ENCODE measurements at places on chromosomes 7 and 10.

DNA sequence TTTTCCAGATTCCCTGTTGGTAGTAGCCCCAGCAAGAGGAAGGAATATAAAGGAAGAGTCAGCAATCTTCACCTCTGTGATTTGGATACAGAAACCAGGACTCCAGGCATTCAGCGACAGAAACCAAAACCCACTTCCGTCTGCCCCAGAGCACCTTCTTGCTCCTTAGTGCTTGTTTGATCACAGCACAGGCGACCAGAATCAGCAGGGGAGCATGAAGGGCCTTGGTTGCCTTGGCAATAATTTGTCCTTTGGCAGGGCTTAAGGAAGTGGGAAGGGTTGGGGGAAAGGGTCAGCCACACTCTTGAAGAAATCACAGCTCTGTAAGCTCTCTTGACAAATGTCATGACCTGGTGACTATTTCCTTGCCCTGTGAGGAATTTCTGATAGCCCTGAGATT lies 379.6 kb downstream of the OTUD1 start:
- no peak for DNase-seq

- DNase-seq: no peak
Observed at GRCh38 chr7:4265676-4266075, 416.4 kb upstream of the FOXK1 start.

DNA sequence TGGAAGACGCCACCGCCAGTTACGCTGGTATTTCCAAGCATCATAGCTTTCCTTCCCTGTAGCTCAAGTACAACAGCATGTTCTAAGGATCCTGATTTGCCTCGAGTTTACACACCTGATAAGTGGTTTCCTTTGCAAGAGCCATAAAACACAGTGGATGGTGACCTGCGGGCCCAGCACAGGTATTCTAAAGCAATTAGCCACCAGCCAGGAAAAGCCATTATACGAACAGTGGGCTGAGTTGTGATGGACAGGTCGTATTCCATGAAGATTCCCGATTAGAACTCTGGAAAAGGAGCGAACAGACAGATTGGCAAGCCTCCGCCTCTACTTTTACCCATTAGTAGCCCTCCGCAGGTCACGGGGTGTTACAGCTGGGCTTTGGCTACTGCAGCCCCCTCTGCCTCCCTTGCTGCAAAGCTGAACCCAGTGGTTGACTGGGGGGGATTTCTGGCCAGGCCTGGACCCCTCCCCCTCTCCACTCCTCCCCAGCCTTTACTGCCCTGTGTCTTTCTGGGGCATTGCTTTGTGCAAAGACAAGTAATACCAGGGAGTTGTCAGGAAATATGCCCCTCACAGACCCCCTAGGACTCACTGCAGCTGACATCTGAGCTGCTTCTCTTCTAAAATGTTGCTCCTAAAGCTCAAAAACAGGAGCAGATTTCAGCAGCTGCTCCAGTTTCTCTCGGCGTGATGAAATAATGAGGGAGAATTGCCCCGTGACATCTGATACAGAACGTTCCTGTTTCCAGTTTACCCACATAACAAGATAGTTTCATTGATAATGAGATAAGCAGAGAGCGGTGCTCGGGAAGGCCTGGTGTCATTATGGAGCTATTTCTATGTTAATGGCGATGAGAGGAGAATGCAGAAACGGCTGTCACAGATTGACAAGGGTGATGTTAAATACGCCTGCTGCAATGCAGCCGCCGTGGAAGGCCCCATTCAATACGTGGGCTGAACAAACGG lies 214.4 kb downstream of the CCSER2 start:
- no peak for DNase-seq

DNA sequence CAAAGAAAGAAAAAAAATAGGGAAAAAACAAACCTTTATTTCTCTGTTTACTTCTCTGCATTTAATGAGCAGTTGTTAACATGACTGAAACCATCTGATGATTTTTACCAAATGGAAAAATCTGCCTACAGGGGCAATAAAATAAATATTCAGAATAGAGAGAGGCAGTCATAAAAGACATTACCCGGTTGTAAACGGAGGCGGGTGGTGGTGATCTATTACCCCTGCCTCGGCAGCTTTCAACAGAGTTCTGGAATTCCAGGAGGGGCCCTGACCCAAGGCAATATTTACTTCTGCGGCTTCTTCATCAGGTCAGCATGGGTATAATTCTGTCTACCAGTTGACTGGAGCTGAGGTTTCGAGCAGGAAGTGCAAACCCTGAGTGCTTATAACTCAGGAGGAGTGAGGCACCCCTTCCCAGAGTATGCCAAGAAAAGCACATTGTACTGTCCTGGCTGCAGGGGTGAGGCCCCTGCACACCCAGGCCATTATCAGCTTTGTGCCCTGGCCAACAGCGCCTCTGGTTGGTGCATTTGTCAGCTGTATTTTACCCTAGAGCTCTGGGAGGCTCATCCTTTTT lies 8.2 kb upstream of the CXCL12 start:
- no peak for DNase-seq

- DNase-seq: peak; percentile 26
Observed at GRCh38 chr10:97842656-97843280, 6.9 kb upstream of the GOLGA7B start.

GRCh38 chr7:28292834-28293526 lies 112.4 kb upstream of the JAZF1 start:
- DNase-seq: no peak

- no peak for DNase-seq
Observed at GRCh38 chr7:3229904-3230470, 71.1 kb upstream of the SDK1 start.

DNA sequence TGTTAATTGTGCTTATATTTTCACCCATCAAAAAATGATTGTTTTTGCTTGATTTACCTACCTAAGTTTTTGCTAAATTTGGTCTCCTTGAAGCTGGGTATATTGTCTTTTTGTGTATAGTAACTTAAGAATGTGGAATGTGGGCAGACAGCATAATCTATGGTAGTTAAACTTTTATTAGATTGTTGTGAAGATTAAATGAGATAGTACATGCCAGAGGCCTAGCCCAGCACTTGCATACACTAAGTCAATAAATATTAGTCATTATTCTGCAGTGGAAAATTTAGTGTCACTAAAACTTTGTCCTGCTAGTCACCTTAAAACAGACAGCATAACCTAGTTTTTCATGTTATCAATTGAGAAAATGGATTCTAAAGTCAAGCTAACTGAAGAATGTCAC lies 19.3 kb upstream of the RPA3 start:
- no peak for DNase-seq

GRCh38 chr10:58475322-58476277 lies 37.1 kb upstream of the BICC1 start:
- no peak for DNase-seq

- no peak for DNase-seq
Observed at GRCh38 chr10:73875139-73875475, 752 bp upstream of the CAMK2G start.

GRCh38 chr10:113450046-113450804 lies 102.6 kb upstream of the HABP2 start:
- no peak for DNase-seq

- DNase-seq: no peak
Observed at GRCh38 chr7:77626586-77627308, 69.5 kb upstream of the RSBN1L start.
